ENCODE measurements at places on chromosomes 11 and 22. TPM values are rescaled to one million over a fixed set of nuclear protein-coding genes. Genes with fewer than 3 reads are reported as not detected.

LMF2 gene
- 25.4 TPM for total RNA-seq

PIH1D2 gene
- 1.1 TPM for total RNA-seq

CCT8L2 gene
- total RNA-seq = not detected

RAB36 gene
- total RNA-seq = 1.0 TPM

RANGAP1 gene
- total RNA-seq = 119 TPM

MOV10L1 gene
- not detected for total RNA-seq

IGLL5 gene
- not detected for total RNA-seq

CASP5 gene
- total RNA-seq = not detected

TSPAN32 gene
- not detected for total RNA-seq

TENM4 gene
- total RNA-seq = 23.5 TPM

TBX10 gene
- not detected for total RNA-seq

IGLL1 gene
- total RNA-seq = not detected

CASTOR1 gene
- total RNA-seq = 10.3 TPM

ASPHD2 gene
- total RNA-seq = 3.9 TPM

ZFTA gene
- 14.0 TPM for total RNA-seq

DEPDC7 gene
- 10.5 TPM for total RNA-seq

GRAP2 gene
- total RNA-seq = not detected

Measured in Daoy (cell line).